ENCODE measurements at places on chromosomes 3 and 15.

DNA sequence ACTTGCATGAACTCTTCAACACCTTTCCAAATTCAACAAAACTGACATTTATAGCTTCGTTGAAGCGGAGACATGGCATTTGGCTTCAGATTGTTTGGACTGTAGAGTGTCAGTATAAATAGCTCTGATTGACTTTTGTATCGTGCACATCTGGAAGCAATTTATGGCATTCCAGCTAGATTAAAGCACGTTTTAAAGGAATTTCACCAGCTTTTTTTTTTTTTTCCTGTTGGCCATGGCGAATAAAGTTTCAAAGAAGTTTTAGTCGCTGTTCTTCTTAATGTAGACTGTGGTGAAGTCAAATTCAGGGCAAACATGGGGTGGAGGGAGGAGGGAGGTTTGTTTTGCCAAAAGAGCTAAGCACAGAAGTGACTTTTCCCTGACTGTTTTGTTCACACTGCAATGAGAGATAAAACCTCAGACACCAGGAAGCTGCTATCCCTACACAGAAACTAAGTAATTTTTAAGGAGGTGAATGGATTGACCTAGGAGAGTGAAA lies 391.0 kb upstream of the RARB start:
- no peak for DNase-seq

GRCh38 chr3:55524565-55525244 lies 37.6 kb upstream of the WNT5A start:
- DNase-seq: no peak

- no peak for DNase-seq
Measured at GRCh38 chr3:28388978-28389377, 40.4 kb upstream of the AZI2 start.

DNA sequence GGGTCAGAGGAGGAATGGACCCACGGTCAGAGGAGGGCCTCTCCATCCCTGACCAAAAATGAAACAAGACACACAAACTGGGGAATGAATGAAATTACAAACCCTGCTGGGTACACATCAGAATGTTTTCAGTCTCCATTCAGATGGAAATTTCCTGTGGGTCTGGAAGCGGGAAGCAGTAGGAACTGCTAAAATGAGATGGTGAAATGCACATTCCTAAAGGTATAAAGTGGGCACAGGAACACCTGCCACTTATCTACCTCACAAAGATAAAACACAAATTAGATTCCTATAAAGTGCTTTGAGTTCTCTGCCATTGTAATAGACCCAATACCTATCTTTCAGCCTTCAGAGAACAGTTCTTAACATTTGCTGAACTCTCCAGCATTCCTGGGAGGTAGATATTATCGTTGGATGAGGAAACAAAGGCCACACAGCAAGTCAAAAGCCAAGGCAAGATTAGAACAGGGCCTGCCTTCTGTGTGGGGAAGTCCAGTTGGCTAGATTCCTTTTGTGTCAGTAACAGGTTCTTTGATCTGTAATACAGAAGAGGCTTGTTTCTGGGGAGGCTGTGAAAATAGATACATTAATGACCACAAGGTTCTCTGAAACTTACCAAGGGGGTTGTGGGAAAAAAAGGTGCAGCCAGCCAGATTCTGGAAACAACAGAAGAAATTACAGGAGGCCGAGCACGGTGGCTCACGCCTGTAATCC lies 98.4 kb downstream of the IGF2BP2 start:
- no peak for DNase-seq

- DNase-seq: no peak
Measured at GRCh38 chr15:99631255-99631654, 65.5 kb downstream of the MEF2A start.

DNA sequence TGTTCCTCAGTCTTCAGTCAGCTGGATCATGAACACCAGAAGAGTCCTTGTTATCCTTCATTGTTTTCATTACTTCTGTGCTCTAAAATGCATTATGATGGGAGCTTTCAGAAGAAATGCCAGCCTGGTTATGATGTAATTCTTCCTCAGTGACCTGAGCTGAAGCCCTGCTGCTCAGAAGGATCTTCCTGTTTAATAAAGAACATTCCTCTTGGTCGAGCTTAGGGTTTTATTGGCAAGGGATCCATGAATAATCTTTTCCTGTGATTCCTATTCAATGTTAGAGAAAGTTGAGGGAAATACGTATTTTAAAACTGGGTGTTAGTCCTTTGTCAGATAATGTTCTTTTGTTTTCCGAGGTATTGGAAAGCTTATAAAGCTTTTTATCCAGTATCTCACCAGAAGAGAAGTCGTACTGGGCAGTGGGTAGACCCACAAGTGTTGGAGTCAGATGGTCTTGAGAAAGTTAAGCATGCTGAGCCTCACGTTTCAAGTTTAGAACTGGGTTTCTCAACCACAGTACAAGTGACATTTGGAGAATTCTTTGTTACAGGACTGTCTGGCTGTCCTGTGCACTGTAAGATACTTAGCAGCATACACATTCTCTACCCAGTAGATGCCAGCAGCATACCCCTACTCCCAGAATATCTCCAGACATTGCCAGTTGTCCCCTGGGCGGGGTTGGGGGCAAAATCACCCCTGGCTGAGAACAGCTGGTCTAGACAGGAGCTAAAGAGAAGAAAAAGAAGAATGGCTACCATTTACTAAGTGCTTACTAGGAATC lies 212.3 kb upstream of the BHLHE40 start:
- no peak for DNase-seq

DNA sequence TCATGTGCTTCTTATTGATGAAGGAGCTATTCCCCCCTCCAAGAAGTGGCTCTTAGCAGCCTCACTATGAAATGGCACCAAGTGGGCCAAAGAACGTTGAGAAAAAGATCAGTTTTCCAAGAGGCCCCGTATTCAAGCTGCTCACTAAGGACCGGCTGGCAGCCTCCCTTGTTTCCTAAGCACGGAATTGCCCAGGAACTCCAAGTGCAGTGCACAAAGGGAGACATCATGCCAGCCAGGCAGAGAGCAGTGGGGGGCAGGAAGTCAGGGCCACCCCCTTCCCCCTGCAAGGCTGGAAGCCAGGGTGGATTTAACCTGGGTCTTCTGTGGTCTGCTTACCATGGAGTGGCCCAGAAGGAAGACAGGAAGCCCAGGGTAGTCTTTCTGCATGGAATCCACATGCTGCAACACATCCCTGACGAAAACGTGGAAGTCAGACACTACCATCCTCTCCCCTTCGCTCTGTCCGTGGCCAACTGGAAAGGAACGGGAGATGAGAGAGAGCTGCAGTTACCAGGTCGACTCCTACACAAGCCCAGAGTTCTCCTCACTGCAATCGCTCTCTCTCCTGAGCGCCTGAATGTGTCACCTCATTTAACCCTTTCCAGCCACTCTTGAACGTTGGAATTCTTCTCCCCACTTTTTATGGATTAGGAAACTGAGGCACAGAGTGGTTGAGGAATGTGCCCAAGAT lies 49.5 kb downstream of the ABTB1 start:
- no peak for DNase-seq

- DNase-seq: no peak
Measured at GRCh38 chr3:46884929-46885328, 7.4 kb downstream of the PTH1R start.

GRCh38 chr15:41489641-41490040 lies 4.0 kb upstream of the ITPKA start:
- no peak for DNase-seq
